Non-pigmented ciliary epithelial cell (primary cell): ENCODE measurements at places on chromosomes 7 and 10.

GRCh38 chr7:149868623-149869290 is 5.0 kb upstream of the ATP6V0E2 start:
- no peak for DNase-seq

DNA sequence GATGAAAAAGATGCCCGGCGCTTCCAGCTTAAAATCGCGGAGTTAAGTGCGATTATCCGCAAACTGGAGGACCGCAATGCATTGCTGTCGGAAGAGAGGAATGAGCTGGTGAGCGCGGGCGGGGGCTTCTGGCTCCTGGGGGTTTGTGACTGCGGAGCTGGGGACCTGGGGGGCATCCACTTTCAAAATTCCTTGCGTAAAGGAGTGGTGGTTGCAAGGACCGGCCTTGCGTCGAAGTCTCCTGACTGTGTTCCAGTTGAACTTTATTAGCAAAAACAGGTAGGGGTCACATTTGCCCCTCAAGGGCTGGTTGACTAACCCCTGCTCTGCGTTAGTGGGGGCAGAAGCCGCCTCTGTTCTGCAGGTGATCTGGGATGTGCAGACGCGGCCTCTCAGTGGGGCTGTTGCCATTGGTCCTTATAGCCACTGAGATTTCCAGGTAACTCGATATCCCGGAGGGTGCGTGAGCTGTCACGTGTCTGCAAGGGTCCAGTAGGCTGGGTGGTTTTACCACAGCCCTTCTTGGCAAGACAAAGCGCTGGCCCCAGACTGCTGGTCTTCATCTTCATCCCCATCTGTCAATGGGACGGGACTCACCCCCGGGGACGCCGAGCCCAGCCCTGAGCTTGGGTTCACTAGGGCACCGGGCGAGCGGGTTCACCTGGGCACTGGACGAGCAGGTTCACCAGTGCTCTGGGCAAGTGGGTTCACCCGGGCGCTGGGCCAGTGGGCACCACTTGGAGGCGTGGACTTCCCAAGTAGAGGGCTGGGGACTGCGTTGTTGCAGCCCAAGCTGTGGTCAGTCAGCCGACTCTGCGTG is 51.5 kb upstream of the DPYSL4 start:
- DNase-seq: no peak

GRCh38 chr10:6498771-6499170 is 81.3 kb downstream of the PRKCQ start:
- no peak for DNase-seq

- no peak for DNase-seq
Observed at GRCh38 chr7:15219758-15220157, 317.2 kb upstream of the DGKB start.

- no peak for DNase-seq
Observed at GRCh38 chr7:40493609-40494051, 358.8 kb downstream of the SUGCT start.

DNA sequence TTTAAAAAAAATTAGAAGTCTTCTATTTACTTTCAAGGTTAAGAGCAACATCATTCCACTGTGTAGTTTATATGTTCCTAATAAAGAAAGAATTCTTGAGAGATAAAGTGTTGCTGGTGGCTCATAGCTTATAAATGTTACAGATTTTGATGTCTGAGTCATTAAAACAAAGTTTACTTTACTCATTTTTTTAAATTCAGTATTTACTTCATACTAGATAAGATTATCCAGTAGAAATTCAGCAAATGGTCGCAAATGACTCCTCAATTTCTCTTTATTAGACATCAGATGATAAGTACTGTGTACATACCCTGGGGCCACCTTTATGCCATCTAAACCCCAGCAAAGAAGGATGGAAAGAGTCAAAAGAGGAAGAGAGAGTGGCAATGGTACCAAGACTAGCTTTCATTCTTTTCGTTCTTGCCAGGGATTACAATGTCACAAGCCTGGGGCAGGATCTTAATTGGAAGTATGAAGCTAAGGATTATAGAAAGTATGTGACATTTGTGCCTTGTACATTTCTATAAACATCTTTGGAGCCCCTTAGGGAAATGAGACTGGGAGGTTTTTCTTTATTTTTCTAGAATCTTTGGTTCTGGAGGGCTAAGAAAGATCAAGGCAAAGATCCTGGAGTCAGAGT is 206.1 kb downstream of the CHRM2 start:
- DNase-seq: peak; percentile 34

- peak; percentile 80 for DNase-seq
Observed at GRCh38 chr10:79331709-79332108, 15.6 kb upstream of the PPIF start.

DNA sequence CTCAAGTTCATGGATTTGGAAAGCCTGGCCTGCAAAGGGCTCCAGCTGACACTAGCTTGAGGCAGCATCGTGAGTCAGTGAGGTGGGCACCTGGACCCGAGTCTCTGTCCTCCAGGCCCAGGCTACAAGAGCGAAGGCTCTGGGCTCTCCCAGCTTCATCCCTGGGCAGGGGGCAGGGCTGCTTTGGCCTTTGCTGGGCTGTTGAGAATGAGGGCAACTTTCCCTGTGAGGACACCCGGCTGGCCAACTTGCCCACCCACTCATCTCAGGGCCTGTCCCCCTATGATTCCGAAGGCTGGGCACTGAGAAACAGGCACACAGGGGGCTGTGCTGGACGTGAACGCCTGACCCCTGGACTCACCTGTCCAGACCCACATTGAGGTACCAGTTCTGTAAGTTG is 24.4 kb downstream of the LDB3 start:
- no peak for DNase-seq

DNA sequence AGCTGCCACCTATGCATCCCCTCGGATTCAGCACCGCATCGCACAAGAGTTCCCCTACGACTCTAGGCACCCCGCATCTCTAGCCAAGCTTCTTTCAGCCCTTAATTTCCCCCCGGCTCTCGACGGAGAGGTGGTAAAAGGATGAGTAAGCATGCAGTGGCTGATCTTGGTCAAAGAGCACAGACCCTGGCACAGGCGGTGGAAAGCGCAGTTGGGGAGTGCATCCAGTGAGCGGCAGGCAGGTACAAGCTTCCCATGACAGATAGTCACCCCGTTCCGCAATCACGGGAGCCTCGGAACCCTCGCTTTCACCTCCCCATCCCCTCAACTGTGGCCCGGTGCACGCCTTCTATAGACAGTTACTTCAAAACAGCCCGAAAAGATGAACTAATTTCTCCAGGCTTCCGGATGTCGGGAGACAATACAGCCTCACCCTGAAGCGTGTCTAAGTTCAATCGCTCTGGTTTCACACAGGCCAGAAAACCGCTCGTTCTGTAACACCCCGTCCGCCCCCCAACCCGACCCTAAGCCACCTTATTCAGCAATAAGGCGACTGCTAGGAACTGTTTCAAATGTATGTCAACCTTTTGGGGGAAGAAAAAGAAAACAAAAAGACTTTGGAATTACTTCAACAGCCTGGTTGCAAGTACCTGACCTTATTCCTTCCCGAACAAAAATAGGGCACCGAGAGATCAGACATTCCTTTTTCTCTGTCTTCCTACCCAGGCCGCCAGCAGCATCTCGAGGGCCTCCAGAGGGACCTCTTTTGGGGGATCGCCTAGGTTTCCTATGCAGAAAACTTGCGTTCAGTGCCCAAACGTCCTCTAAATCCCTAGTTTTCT is 1.4 kb downstream of the RHEB start:
- no peak for DNase-seq

DNA sequence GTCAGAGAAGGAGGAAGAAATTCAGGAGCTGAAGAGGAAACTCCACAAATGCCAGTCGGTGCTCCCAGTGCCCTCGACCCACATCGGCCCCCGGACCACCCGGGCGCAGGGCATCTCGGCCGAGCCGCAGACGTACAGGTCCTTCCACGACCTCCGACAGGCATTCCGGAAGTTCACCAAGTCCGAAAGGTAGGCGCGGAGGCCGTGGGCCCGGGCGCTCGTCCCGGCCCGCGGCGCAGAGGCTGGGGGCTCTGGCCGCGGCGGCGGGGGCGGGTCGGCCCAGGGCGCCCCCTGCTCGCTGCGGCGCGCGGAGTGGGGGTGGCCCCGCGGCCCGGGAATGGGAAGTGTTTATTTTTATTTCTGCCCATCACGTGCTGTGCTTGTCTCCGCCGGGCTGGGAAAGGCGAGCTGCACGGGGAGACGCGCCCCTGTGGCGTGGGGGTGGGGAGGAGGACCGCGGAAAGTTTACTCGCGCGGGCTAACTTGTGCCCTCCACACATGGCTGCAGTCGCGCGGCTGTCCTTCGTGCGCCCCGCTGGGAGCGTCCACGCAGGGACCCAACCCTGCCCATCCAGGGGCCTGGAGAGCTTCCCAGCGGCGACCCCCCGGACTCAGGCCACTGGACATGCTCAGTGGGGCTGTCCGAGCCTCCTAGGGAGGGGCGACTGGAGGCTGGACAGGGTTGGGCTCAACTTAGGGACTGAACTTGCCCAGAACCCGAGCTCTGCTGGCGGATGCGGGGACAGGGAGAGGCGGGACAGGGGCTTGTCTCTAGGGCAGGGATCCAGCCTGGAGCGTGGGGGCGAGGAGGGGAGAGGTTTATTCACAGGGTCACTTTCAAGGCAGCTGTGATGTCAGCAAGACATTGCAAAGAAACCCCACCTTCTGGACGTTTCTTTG is 82.6 kb upstream of the PRKG1 start:
- no peak for DNase-seq

- no peak for DNase-seq
Observed at GRCh38 chr10:49071160-49071761, 44.1 kb downstream of the VSTM4 start.

- DNase-seq: no peak
Observed at GRCh38 chr10:97573021-97573420, 442 bp downstream of the ANKRD2 start.

DNA sequence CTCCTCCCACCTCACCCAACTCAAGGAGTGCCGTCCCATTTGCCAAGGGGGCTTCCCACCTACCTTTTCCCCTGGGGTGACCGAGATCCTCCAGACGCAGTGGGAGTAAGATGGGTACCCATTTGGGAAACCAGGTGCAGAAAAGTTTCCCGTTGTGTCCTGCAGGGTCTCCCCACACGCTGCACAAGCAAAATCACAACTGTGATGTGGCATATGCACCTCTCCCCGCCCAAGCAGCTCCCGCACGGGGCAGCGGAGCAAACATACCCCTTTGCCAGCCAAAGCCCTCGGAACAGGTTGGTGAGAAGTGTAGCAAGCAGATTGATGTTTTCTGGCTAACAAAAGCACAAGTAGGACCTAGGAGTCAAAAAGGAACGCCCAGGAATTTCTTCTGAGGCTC is 51.5 kb upstream of the OPALIN start:
- DNase-seq: no peak

- no peak for DNase-seq
Observed at GRCh38 chr7:142896741-142897379, 11.3 kb upstream of the TRPV6 start.

DNA sequence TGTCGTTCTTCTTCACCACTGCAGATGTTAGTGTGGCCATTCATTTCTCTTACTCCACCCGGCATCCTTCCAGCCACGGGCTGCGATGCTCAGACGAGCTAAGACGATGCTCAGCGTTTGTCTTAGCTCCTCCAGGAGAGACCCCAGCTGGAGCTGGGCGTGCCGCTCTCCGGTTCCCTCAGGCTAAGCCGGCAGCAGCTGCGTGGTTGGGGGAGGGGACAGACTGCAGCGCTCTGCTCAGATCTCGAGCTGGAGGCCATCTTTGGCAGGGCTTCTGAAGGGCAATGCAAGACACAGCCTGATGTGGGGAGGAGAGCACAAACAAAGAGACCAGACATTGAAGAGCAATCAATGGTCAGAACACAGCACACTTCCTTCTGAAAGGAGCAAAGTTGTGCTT is 4.8 kb downstream of the INA start:
- DNase-seq: no peak

DNA sequence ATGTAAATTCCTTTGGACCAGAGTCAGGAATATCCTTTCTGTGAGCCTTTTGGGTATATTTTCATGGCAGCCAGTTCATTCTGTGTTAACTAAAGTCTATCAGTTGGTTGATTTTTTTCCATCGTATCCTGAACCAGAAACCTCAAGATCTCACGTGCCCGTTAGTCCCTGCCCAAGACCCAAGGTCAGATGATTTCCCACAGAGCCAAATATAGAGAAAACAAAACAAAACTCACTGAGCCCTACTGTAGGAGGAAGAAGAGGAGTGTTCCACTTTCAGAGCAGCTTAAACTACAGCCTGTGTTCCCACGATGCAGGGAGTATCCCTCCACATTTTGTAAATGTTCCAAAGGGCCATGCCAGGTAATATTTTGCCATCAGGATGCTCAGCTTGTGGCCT is 96.0 kb upstream of the ADO start:
- DNase-seq: no peak

- no peak for DNase-seq
Observed at GRCh38 chr10:86254526-86255174, 111.9 kb downstream of the GRID1 start.

DNA sequence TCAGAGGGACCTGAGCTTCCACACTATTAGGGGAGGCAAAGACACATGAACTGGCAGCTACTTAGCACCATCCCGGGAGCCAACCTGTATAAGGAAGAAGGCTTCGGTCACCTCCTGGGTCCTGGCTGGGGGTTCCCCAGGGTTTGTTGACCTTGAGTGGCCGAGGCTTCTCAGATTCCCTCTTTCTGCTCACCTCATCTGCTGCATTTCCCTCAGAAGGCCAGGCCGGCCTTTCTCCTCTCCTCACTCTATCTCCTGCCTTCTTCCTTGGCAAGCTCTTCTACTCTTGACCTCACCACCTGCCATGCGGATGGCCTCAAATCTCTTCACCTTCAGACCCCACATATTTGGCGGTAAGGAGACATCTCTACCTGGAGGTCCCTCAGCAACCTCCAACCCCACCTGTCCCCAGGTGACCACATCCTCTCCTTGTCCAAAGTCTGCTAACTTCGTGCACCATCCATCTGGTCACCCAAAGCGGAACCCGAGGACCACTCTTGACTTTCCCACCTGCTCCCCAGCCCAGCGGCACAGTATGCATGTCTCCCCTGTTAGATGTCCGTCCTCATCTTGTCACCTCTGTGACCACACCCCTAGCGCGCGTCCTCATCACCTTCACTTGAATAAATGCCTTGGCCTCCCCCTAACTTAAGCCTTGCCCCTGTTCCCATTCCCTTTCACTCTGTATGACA is 133.8 kb upstream of the UNC5B start:
- DNase-seq: no peak

- DNase-seq: no peak
Observed at GRCh38 chr7:24697416-24697815, 59.8 kb downstream of the GSDME start.

DNA sequence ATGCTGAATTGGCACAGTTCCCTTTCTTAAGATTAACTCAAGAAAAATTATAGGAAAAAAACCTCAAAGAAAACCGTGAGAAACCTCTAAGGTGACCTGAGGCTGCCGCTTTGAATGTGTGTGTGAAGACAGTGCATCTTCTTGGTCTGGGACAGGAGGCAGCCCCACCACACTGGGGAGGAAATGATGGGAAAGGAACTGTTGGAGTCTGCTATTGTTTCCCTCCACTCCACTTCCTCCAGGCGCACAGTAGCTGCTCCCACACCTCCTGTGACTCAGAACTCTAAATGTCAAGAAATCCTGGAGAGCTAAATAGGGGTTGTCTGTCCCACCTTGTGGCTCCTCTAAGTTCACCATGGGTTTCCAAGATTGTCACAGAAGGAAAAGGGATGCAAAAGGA is 179.4 kb downstream of the PDE1C start:
- no peak for DNase-seq
